Hematopoietic multipotent progenitor cell treated with erythropoietin and hydrocortisone succinate and interleukin-3 and kit ligand, for 17 days (in vitro differentiated cells): ENCODE measurements at places on chromosomes 5 and 9.

- peak; percentile 25 for DNase-seq
Observed at GRCh38 chr9:131590907-131591844, 45.9 kb downstream of the PRRT1B start.

- no peak for DNase-seq
Observed at GRCh38 chr5:149711338-149711737, 18.8 kb upstream of the PPARGC1B start.

GRCh38 chr5:65893749-65894430 is 32.5 kb upstream of the ERBIN start:
- no peak for DNase-seq

GRCh38 chr5:55853818-55854217 is 2.7 kb downstream of the IL31RA start:
- DNase-seq, result no peak

DNA sequence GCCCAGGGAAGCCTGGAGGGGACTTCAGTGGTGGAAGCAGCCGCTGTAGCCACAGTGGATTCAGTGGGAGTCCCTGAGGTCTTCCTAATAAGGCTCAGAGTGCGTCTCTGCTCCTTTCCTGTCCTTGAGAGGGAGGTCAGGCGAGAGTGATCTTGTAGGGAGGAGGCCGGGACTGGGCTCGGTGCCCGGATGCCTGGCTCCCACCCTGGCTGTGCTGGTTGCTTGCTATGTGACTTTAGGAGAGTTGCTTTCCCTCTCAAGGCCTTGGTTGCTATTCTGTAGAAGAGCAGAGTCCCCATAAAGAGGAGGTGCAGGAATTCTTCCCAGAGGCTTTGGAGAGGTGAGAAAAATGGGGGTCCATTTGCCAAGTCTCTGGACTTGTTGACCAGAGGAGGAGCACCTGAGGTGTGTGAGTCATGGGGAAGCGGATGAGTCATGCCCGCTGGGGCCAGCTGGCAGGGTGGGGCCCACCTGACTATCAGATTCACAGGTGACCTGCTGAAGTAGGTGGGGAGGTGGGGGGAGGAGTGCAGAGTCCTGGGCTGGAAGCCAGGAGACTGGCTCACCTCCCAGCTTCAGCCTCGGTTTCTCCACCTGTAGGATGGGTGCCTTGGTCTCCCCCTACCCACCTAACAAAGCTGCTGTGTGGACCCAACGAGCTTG is 13.8 kb downstream of the GSN start:
- peak; percentile 85 for DNase-seq

DNA sequence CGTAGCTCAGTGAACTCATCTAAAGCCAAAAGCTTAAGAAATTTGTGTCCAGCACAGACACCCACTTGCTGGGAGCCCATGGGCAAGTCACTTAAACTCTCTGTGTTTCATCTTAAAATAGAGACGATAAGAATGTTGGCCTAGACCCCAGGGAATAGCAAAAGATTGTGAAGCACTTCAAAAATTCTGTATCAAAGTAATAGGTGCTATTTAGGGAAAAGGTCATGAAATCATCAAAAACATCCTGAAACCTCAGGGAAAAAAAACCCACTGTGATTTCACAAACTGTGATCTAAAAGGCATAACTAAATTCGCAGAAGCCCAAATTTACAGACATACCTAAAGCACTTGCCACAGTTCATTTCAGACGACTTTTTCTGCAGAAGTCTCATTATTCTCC is 278.3 kb downstream of the NR2F1-AS1 start:
- DNase-seq, result no peak

DNA sequence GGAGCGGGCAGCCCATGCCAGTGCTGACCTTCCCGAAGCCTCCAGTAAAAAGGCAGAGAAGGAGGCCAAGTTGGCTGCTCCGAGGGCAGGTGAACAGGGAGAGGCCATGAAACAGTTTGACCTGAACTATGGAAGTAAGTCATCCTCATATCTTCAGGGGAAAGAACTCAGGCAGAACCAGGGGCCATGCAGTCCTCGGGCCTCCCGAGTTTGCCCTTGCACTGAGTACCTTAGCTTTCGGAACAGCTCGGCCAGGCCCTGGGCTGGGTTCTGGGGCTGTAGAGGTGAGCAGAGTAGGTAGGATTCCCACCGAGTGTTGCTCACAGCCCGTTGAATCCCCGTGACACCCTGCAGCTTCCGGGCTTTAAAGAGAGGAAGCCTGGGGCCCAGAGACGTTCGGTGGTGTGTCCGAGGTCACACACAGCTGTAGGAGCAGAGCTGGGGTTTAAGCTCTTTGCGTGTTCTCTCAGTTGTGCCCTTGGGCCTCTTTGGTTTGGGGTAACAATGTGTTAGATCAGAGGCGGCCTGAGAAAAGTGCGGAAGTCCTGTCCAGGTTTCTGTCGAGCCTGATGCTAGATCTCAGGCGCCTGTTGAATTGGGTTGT is 24.8 kb upstream of the POMT1 start:
- no peak for DNase-seq

GRCh38 chr9:137349471-137350033 is 47.5 kb upstream of the NRARP start:
- DNase-seq, result no peak

- peak; percentile 21 for DNase-seq
Observed at GRCh38 chr5:4868140-4868735, 271.9 kb upstream of the ADAMTS16 start.

DNA sequence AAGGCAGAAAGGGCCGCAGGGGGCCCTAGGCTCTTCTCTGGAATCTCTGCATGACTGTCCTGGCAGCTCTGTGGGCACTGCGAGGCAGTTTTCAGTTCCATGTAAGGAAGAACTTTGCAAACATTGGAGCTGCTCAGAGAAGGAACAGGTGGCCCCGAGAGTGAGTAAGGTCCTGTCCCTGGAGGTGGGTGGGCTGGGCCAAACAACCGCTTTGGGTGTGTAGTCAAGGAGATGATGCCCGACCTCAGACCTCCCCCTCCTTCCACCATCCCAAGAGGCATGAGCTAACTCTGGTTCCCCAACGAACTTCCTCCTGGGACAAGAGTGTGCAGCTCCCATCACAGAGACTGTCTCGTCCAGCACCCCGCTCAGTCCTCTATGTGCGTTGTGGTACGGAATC is 20.5 kb downstream of the CSF1R start:
- DNase-seq, result no peak

GRCh38 chr5:87432460-87432859 is 19.7 kb upstream of the CCNH start:
- no peak for DNase-seq

DNA sequence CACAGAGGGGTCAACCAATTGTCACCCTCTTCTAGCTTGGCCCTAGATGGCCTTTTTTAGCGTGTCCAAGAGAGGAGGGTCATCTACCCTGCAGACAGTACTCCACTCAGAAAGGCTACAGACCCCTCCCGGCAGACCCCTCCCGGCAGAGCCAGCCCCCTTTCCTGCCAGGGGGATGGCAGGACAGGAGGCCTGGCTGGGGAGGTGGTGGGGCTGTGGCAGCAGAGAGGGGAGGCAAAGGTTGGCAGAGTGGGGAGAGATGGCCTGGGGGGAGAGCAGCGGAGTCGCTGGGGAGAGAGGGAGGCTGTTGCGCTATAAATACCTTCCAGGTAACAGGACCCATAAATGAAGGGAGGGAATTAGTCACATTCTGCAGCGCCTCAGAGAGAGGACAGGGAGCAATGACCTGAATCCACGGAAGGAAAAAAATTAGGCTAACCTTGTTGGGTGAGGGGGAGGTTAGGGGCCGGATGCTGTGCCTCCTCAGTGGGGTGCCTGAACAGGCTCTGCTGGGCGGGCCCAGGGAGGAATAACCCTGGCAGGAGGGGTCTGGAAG is 32.9 kb upstream of the PSD2 start:
- no peak for DNase-seq

GRCh38 chr9:110414471-110414870 is 76.8 kb upstream of the TXNDC8 start:
- DNase-seq, result no peak

DNA sequence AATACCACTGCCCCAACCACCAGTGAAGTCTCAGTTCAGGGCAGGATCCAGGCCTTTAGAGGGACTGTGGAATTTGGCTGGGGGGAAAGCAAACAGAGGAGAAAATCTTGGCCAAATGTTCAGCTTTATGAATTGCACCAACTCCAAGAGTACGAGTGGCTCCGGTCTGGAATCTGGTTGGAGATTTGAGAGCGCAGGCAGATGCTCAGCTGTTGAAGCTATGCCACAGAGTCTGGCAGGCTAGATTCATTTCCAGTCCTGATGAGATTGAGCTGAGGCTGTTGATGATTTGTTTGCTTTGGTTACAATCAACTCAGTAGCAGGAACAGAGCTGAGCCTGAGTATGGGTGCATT is 9.1 kb upstream of the HSPB3 start:
- no peak for DNase-seq

- no peak for DNase-seq
Observed at GRCh38 chr5:59538750-59539121, 354.8 kb downstream of the PDE4D start.

DNA sequence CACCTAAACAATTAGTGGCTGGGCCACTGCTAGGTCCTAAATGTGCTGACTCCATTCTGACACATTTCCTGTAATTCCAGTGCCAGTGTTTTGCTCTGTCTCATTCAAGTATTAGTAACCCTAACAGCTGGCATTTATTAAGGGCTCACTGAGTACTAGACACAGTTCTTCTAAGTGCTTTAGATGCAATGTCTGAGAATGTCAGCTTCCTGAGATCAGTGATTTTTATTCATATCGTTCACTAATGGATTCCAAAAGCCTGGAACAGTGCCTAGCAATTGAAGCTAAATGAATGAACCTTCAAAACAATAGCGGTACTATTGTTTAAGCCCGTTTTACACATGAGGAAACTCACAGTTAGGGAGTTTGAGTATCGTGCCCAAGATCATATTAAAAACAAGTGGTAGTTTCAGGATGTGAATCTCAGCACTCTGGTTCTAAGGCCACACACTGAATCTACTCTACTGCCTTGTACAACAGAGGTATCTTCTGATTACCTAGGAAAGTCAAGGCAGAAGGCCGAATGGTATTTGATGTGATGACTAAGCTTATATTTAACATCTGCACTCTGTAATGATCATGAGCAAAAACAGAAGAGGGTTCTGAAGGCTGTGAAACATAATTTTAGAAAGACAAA is 304.0 kb downstream of the PJA2 start:
- DNase-seq, result no peak

DNA sequence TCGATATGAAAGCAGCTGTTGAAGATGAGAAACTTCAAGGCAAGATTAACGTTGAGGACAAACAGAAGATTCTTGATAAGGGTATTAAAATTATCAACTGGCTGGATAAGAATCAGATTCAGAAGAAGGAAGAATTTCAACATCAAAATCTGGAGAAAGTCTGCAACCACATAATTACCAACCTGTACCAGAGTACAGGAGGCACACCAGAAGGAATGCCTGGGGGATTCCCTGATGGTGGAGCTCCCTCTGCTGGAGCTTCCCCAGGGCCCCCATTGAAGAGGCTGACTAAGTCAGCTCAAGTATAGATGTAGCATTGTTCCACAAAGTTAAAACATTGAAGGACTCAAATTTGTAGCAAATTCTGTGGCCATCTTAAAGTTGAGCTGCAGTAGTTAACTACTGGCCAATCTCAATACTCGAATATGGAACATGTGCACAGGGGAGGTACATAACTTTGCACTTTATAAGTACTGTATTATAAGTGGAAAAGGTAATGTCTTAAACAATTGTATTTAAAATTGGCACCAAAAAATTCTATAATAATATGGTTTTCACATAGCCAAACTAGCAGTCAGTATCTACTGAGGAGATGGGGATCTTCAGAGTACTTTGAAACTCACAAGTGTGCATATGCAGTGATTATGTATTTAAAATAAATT is 237.5 kb downstream of the CHSY3 start:
- DNase-seq, result no peak

GRCh38 chr5:85479849-85480248 is 1095.2 kb upstream of the EDIL3 start:
- DNase-seq, result no peak

DNA sequence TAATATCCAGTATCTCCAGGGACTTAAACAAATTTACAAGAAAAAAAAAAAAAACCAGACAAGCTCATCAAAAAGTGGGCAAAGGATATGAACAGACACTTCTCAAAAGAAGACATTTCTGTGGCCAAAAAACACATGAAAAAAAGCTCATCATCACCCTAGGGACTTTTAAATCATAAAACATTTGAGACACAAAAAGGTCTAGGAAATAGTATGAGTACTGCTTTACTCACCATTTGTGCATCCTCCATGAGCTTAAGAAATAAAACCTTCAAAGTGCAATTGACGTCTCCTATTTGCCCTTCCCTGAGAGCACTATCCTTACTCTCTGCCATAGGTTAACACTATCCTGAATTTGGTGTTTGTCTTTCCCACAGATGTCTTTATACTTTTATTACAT is 193.7 kb upstream of the NREP start:
- DNase-seq, result no peak

DNA sequence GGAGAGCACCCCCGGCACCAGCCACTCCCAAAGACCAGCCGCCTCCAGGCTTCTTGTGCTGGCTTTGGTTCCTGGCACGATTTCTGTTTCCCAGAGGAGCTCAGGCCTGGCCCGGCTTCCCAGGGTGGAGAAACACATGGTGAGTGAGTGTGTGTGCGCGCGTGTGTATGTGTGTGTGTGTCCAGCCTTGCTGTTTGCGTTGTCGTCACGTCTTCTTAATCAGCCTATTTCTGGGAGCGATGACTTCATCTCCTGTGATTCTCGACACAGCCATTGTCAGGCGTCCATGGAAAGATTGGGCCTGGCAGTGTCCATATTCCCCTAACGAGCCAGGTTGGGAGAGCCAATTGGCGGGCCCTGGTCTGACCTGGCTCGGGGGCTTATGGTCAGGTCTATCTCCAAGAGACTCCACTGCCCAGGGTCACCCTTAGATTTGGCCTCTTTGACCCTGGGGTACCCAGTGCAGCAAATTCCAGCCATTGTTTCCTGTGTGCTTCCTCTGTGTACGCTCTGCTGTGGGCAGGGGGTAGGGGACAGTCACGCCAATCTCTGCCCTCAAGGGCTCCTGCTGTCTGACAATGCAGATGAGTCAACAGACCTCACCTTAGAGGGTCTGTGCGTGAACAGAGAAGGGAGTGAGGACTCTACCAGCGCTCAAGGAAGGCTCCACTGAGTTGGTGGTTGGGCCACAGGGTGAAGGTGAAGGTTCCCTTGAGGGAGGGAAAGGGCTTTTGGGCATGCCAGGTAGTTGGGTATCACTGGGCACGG is 73.8 kb downstream of the DAB2IP start:
- no peak for DNase-seq

DNA sequence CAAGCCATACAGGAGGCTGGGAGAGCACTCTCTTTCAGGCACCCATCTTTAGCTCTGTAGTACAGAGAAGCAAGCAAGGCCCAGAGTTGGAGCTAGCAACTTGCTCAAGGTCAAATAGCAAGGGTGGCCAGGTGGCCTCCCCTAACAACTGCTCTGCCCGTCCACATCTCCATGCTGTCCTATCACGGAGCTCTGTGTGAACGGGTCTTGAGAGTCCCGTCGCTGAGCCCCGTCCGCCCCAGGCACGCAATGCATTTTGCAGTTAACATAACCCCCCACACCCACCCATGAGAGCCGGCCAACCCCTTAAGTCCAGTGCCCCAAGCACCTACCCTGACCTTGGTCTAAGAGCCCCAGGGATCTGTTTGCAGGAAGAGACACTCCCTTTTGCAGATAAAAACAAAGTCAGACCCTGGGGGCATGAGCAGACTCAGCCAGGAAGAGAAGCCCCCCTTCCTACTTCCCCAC is 1.5 kb downstream of the RNF44 start:
- DNase-seq, result no peak
